ENCODE measurements at places on chromosomes 12 and 14. TPM values are rescaled to one million over a fixed set of nuclear protein-coding genes. Genes with fewer than 3 reads are reported as not detected.

TAS2R8 gene
- not detected for total RNA-seq

GRCh38 chr12:10111451-10111850 is 12.7 kb upstream of the CLEC1A start:
- DNase-seq: no peak

DNA sequence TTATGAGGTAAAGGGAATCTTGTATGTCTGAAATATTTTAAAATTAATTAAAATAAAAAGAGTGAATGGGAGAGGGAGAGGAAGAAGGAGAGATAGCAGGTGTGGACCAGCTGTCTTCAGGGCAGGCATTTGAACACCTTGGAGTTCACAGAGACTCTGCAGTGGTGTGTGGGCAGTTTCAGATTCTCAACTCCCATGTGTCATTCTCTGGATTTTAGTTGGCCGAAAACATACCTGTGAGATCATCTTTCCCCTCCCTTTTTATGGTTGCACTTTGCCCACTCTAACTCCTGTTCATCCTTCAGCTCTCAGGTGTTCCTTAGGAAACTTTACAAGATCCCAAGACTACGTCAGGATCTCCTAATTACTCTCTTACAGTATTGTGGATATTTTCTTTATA is 108.1 kb downstream of the ERC1 start:
- DNase-seq: no peak

PDZRN4 gene
- 0.61 TPM for total RNA-seq

DNA sequence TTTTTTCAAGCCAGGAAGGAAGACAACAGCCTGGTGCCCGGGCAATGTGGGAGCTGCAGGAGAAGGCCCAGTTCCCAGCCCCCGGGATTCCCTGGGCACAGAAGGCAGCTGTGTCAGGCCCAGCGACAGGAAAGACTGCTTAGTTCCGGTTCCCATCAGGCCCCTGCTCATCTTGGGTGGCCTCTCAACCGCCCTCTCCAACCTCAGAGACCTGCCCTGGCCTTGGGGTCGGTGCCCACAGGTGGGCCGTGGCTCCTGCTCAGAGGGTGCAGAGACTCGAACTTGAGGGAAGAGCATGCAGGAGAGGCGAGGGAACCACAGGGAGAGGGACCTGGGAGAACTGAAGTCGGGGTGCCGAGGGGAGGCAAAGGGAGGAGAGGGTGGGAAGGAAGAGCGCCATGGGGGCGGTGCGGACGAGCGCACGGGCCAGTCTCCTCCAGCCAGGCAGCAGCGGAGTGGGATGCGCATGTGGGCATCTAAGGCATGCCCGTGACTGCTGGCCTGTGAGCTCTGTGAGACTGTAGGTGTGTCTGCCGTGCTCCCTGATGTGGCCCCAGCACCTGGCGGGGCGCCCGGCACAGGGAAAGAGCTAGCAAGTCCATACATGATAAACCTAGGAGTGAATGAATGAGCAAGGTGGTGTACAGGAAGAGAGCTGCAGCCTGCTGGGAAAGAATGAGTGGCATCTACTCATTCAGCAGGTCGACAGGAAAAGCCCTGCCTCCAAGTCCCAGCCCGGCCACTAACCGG is 42.7 kb downstream of the SSH1 start:
- peak; percentile 84 for DNase-seq

GRCh38 chr12:8887285-8887715 is 27.0 kb upstream of the PHC1 start:
- DNase-seq: no peak

STYK1 gene
- 1.0 TPM for total RNA-seq

DNA sequence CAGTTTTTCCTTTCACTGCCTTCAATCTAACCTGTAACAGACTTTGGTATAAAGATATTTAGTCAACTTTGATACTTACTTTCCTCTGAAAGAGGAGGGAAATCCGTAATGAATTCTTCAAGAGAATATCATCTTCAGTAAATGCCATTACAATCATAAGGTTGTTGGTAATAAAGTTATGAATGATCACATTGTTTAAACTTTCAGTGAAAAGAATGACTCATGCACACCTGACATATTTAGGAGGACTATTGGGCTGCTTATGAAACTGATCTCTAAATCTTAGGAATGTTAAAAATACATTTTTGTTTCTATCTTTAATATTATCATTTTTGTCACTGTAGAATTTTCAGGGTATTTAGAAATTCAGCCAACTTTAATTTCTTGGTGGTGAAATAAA is 474.7 kb downstream of the SLC16A7 start:
- no peak for DNase-seq
